ENCODE measurements at places on chromosomes 2 and 18.

- DNase-seq = no peak
Measured at GRCh38 chr18:26865557-26865956, at the start of gene AQP4. Gene AQP4, minus strand, starts transcription at chr18:26865707. Its CDS starts 18 bp downstream, at chr18:26865689.

- DNase-seq = no peak
Measured at GRCh38 chr2:134536296-134536695, 182.5 kb downstream of the TMEM163 start.

DNA sequence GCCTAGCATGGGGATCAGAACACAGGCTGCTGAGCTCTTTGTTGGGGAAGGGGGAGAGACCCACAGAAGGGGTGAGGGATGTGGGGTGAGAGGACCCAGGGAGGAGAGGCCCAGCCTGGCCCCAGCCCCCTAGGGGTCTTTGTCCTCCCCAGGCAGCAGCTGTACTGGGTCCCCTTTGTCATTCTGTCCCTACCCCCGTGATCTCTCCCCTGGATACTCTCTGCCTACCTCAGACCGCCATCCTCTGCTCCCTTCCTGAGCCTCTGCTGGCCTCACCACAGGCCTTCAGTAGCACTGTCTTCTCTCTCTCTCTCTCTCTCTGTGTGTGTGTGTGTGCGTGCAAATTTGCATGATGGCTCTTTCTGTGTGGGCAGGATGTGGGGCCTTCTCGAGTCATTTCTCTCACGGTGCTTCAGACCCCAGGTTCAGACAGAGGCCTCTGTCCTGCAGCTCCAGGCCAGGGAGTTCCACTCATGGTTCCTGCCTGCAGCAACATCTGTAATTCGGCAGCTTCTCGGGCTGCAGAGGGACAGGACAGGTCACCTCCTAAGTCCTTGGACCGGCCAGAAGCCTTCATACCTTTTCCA, 1.4 kb downstream of the PSD4 start:
- peak; percentile 13 for DNase-seq

DNA sequence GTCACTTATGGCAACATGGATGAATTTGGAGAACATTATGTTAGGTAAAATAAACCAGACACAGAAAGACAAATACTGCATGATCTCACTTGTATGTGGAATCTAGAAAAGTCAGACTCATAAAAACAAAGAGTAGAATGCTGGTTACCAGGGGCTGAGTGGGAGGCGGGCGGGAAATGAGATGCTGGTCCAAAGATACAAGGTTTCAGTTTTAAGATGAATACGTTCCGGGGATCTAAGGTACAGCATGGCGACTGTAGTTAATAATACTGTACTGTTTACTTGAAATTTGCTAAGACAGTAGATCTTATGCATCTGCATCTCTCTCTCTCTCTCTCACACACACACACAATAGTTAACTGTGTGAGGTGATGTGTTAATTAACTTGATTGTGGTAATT, 14.2 kb downstream of the FAM110C start:
- DNase-seq = no peak

GRCh38 chr18:48646976-48647375, 108.1 kb downstream of the CTIF start:
- no peak for DNase-seq

DNA sequence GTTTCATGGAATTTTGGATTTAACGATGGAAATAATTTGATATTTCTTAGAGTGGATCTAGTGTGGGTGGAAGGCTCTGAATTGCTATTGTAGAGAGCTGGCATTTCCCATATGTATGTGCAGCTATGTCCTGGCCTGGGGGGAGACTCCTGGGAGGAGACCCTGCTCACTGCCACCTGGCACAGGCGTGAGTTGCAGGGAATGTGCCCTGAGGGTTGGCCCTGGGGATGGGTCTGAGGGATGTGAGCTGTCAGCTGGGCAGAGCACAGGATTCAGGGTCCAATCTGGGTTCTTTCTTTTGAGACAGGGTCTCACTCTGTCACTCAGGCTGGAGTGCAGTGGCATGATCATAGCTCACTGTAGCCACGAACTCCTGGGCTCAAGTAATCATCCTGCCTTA, 120.2 kb downstream of the CLIP4 start:
- DNase-seq = no peak

Data from fibroblast of skin of scalp (primary cell).